ENCODE measurements at places on chromosomes 3 and 15.

DNA sequence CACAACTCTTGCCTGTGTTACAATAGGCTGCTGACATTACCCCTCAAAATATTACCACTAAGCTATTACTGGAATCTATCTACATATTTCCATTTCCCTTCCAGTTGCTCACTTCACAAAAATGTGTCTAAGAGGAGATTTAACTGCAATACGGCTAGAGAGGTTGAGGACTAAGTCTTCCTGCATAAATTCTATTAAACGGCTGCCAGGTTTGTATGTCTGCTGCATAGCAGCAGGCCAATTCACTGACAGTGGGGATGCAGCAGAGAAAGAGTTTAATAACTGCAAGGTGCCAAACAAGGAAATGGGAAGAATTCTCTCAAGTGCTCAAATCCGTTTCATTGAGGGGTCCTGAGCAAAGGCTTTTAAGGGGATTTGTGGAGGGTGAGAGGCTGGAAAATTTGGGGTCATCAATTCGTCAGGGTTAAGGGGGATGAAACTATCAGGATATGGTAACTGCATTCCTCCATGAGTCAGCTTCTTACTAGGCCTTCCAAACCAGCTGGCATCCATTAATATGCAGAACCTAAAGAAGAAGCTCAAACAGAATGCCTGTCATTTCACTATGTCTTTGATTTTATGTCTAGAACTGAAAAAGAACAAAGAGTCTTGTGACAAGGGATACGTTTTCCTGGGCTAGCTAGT, 675.6 kb downstream of the TBL1XR1 start:
- DNase-seq: no peak

DNA sequence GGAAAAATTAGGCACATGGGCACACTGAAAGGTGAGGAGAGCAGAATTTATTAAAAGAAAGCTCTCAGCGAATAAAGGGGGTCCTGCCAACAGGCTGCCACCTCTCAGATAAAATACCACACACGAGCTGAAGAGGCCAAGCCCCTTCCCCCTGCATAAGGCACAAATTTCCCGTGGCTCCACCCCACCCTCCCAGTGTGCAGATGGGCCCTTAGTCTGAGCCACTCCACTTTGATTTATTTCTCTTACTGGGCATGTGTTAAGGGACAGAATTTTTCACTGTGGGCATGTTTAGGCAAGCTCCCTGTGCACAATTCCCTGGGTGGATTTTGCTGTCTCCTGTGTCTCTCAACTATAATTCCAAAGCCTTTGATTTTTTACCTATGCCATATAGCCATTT, 409.8 kb downstream of the TBL1XR1 start:
- DNase-seq: no peak

GRCh38 chr3:69433969-69434325, 48.1 kb upstream of the FRMD4B start:
- DNase-seq: no peak

- no peak for DNase-seq
Measured at GRCh38 chr15:69215314-69216035, 55.0 kb downstream of the GLCE start.

DNA sequence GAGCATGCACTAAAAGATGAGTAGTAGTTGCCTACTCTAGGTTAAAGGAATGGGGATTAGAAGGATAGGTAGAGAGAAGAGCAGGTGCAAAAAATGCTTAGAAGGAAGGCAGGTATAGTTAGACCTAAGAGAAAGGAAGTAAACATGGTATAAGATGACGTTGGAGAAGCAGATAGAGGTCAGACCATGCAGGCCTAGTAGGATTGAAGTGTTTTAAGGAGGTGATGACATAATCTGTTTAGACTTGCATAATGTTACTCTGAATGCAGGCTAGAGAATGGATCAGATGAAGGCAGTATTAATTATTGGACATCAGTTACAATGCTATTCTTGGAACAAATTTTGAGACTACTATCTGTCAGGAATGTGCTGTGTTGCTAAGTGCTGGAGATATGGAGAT, 11.1 kb upstream of the ECT2 start:
- DNase-seq: no peak

- no peak for DNase-seq
Measured at GRCh38 chr15:93088981-93089726, at the start of gene RGMA. RGMA (minus strand) TSS chr15:93089211; CDS start chr15:93088932, 279 bp downstream.

DNA sequence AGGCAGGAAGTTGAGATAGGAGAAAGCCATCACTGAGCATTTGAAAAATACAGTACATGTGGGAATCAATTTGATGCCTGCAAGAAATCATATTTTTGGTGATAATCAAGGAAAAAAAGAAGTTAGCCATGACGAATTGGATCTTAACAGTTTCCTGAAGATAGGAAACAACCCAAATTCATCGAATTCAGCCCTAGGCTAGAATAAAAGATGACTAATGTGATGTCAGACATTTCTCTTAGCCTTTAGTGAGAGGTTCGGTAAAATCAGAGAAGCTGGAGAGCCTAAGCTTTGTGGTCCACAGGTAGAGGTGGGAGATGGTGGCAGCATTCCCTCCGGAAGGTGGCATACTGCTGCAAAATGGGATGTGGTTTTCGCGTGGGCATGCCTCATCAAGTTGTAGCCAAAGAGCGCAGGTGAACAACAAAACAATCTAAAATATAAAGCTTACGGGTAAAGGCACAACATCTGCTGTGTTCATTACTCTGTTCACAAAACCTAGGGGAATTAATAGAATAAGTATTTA, 144.1 kb upstream of the ALCAM start:
- DNase-seq: no peak

DNA sequence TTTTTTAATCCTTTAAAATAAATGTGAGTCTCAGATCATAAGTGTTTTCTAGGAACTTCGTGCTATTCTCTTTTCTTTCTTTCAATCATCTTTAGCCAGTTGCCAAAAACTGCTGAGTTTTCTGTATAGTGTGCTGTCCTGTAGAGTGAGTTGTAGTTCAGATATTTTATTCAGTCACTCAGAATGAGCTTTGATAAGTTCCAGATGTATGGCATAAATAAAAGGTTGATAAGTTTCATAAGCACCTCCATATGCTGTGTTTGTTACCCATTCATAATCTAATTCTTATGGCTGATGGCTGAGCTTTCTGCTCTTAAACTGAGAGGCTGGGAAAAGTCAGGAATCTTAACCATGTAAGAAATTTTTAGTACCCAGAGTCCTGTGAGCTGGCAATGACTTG, 59.3 kb upstream of the COL6A6 start:
- DNase-seq: no peak

- no peak for DNase-seq
Measured at GRCh38 chr15:93997071-93997658, 234.2 kb upstream of the MCTP2 start.

All from central memory CD4-positive, alpha-beta T cell (primary cell).